SHP77 treated with DMSO at 0.1 percent for 48 hours (cell line): ENCODE measurements at places on chromosomes 2 and 18.

DNA sequence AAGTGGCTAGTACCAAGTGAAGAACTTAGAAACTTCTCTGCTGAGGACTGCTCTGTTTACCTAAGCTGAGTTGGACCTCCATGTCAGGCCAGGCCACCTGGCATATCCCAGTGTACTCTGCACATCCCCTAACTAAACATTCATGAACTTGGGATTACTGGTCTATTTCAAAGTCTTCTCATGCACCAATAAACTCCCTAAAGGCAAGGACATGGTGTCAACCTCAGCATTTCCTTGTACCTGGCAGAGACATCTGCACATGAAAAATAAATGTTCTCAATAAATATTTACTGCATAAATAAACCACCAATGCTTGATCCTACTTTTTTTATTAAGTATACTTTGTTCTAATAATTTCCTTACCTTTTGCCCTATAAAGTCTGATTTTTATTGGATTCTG lies 124.8 kb downstream of the LAMA1 start:
- no peak for DNase-seq

GRCh38 chr18:77784759-77785379 lies 535.2 kb downstream of the GALR1 start:
- DNase-seq, result no peak

- no peak for DNase-seq
Measured at GRCh38 chr2:3102081-3102921, 275.3 kb downstream of the EIPR1 start.

DNA sequence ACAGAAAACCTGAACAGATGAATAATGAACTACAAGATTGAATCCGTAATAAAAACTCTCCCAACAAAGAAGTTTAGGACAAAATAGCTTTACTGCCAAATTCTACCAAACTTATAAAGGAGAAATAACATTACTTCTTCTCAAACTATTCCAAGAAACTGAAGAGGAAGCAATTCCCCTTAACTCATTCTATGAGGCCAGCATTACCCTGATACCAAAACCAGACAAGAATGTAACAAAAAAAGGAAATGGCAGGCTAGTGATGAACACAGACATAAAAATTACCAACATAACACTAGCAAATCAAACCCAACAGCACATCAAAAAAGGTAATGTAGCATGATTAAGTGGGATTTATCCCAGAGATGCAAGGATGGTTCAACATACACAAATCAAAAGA lies 213.7 kb upstream of the FOSL2 start:
- no peak for DNase-seq

DNA sequence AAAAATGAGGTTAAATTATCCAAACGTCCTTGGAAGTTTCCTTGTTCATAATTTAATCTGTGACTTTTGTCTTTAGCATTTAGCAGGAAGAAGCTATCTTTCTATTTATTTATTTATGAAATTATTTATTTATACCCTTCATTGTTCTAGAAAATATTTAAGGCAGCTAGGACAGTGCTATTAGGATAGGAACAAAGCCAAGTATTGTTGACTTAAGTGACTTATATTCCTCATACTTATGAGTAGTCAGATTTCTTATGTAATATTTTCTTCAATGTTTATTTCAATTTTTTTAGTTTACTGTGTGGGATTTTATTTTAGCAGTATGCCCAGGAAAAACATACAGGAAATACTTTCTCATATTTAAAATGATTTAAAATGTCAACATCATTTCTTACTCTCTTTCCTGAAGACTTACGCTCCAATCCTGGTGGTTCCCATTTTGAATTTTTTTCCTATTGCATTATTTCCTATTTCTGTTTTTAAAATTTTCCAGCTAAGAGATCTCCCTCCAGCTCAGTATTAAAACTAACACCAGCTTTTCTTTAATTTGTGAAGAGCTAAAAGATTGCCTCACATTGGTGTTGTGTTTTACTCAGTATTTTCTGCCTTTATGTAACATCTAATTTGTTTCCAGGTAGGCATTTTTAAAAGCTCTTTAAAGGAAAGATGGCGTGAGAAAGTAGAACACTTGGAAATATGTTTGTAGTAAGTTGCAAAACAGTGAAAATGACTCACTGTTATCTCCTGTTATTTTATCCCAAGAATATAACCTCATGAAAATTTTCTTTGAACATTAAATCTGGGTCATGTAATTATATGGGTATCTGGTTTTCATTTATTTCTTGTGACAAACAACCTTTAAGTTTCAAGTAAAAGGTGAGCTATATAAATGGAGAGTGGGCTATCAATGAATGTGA lies 32.2 kb downstream of the MAPRE2 start:
- no peak for DNase-seq
